T-helper 9 cell (primary cell): ENCODE measurements at places on chromosomes 4 and X.

DNA sequence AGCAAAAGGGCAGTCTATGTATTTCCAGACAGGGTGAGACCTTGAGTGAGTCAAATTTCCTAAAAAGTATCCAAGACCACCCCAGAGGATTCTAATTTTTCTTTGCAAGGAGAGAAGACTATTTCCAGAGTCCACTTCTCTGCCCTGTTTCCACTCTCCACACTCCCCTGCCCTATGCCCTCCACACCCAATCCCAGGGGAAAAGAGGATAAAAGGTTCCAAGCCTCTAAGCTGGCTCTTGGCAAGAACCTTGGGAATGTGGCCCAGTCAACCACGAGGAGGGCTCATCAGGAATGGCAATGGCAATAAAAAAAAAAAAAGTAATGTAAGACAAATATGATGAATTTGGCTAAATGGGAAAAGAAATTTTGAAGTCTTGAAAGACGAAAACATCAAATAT, 65.9 kb downstream of the SRPX start:
- no peak for DNase-seq

GRCh38 chr4:2816401-2816954, 23.6 kb downstream of the SH3BP2 start:
- DNase-seq: no peak

DNA sequence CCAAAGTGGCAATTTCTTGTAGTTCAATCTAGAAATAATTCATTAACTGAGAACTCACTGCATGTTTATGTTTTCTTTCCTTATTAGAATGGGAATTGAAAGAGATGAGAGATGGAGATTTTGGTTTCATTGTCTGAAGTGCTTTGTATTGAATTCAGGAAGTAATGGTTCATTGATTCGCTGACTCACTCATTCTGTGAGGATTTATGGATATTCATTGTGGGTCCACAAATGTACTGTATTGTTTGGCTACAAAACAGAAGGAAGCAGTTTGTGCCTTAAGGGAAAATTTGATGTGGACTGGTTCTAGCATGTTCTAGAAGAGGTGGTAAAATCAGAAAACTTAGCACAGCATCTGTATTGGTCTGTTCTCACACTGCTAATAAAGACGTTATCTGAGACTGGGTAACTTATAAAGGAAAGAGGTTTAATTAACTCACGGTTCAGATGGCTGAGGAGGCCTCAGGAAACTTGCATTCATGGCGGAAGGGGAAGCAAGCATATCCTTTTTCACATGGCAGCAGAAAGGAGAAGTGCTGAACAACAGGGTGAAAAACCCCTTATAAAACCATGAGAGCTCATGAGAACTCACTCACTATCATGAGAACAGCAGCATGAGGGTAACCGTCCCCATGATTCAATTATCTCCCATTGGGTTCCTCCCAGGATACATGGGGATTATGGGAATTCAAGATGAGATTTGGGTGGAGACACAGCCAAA, 132.3 kb upstream of the VCX3A start:
- no peak for DNase-seq

- no peak for DNase-seq
These were observed 23.3 kb downstream of the ARHGAP24 start for GRCh38 chr4:85498068-85498733.

GRCh38 chrX:130825525-130825924, 77.5 kb downstream of the ENOX2 start:
- DNase-seq: no peak

DNA sequence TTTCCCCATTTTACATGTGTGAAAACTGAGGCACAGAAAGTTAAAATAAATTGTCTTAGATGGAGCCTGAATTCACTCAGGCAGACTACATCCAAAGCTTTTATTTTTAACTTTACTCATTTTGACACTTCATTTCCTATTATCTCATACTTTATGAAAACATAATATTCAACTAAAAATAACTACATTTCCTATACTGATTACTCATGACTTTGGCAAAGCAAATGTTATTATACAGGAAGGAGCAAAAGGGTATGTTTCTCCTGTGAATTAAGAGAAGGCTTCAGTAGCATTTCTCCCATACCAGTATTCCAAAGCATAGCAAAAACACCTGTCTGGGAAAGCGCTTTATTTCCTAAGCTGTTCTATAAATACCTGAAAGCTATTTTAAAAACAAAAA, 178.6 kb downstream of the ADAMTS3 start:
- no peak for DNase-seq

DNA sequence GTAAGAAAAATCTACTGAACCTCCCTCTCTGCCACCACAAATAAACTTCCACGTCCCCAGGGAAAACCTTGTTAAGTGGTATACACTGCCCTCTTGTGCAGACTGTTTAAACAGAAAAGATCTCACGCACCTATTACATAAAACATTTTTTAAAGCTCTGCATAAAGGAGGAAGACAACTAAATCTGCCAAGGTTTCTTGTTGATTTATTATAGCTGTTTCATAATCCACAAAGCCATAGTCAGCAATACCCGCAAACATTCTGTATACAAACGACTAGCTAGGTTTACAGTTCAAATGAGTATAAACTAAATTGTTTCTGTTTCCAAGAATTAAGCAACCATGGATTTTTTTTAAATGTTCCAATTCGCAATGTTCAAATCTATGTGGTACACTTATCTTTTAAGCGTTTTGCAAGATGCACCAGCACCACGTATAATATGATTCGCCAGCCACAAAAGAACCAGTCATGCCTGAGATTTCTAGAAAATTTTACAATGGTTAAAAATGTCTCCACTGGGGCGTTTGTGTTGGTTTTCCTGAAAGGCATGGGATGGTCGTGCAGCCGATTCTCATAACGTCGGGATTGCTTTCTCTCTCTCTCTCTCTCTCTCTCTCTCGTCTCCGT, 164.6 kb downstream of the PRKX start:
- DNase-seq: no peak

GRCh38 chrX:150517303-150517910, 51.0 kb upstream of the MTM1 start:
- no peak for DNase-seq

- DNase-seq: no peak
These were observed 1027.0 kb downstream of the STIM2 start for GRCh38 chr4:27887646-27888045.

- no peak for DNase-seq
These were observed 67.4 kb downstream of the EDNRA start for GRCh38 chr4:147548256-147548655.

- no peak for DNase-seq
These were observed 614.8 kb downstream of the PCDH18 start for GRCh38 chr4:136917312-136918110.

GRCh38 chrX:151633157-151633556, 62.1 kb upstream of the PRRG3 start:
- DNase-seq: no peak

DNA sequence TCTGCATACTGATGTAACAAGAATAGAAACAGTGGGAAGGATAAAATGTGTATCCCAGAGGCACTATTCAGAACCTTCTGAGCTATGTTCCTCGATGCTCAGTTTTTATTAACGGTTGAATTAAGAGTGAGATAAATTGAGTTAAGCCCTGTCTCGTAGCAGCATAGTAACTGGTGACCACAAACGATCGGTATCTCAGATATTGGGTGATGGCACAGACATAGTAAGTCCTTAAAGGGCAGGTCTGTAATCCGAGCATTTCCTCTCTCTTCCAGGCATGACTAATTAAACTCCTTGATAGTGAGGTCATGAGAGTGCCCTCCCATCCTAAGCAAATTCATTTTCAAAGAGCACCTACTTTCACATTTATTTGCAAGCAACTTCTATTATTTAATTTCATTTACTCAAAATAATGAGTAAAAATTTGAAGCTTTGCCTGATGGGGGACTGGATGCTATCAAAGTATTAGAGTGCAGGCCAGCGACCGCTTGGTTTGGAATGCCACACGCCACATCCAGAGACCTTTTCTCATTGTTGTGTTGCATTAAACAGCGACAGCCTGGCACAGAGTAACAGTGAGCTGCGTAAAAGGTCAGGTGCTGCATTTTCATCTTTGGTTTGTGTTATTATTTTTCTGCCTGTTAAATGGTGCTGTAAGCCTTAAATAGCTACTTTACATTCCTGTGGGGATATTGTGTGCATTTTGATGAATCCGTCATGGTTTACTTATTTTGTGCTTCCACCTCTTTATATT, 101.9 kb downstream of the PCDH7 start:
- DNase-seq: no peak

GRCh38 chrX:84501798-84502628, at the start of gene HDX:
HDX (minus strand) TSS chrX:84502453; CDS start chrX:84475397, 27,056 bp downstream.
- peak; percentile 15 for DNase-seq

- DNase-seq: no peak
These were observed 490.2 kb upstream of the BOD1L1 start for GRCh38 chr4:14117575-14118238.

DNA sequence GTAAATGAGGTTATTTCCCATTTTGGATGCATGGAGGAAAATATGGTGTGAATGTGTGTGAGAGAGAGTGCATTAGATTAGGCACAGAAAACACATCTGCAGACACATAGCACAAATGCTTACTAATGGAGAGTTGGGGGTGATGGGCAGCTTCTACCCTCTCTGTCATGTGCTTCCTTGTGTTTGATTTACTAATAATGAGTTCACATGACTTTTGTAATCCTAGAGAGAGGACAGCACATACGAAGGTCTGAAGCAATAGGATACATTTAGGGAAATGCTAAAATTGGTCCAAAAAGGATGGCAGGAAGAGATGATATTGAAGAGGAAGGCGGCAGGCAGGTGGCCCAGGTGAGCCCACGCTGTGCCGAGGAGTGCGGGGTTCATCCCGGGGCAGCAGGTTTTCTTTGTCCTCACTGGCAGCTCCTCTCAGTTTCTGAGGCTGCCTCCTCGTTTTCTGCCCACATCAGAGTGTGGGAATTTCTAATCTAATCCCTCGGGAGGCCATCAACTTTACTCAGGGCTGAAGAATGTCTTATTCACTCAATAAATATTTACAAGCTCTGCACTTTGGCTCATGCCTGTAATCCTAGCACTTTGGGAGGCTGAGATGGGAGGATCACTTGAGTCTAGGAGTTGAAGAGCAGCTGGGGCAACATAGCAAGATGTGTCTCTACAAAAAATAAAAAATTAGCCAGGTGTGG, 15.9 kb upstream of the MAP9 start:
- DNase-seq: no peak

GRCh38 chrX:45602151-45602550, 401.5 kb upstream of the DIPK2B start:
- no peak for DNase-seq

- no peak for DNase-seq
These were observed 457.2 kb downstream of the GALNTL6 start for GRCh38 chr4:172270397-172270796.

DNA sequence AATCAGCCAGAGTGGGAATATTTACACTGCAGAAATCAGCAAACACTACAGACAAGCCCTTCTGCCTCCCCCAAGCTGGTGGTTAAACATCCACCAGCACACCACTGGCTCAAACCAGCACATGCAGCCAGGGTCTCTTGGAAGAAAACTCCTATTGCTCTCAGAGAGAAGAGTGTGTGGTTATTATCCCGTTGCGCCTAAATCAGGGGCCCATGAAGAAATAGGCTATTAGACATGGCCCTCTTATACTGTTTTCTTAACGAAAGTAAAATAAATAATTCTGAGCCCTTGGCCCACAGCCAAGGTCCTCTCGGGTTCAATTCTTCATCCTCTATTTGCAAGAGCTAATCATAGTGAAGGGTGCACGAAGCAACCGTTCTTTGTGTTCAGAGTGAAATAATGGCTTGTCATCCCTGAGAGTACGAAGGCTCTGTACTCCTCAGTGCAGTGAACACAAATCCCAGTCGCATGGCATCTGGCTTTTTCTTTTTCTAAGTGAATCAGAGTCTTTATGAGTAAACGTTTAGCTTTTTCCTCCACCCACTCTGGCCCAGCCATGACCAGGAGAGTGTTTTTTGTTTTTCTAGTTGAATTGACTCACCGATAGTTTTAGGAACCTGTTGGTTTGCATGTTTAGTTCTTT, 33.4 kb upstream of the RBM47 start:
- DNase-seq: no peak

DNA sequence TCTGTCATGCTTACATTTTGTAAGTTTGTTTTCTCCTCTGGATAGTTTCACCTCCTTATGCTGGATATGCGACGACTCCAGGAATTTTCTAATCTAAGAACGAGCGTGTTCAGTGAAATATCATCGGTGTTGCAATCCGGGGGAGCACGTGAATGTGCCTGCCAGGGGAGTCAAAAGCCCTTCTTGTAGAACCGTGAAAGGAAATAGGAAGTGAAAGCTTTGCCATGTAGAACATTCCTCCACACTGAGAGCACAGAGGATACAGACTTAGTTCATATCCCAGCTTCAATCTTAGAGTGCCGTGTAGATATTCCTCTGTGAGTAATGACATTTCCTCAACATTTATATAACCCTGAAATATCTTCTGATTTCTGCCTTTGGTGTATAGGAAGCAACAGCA, 121.2 kb downstream of the VEGFC start:
- no peak for DNase-seq
